NCI-H1417 (cell line): ENCODE measurements at places on chromosomes 6 and 20.

- DNase-seq, result no peak
These were observed 135.3 kb downstream of the HFE start for GRCh38 chr6:26222571-26222970.

DNA sequence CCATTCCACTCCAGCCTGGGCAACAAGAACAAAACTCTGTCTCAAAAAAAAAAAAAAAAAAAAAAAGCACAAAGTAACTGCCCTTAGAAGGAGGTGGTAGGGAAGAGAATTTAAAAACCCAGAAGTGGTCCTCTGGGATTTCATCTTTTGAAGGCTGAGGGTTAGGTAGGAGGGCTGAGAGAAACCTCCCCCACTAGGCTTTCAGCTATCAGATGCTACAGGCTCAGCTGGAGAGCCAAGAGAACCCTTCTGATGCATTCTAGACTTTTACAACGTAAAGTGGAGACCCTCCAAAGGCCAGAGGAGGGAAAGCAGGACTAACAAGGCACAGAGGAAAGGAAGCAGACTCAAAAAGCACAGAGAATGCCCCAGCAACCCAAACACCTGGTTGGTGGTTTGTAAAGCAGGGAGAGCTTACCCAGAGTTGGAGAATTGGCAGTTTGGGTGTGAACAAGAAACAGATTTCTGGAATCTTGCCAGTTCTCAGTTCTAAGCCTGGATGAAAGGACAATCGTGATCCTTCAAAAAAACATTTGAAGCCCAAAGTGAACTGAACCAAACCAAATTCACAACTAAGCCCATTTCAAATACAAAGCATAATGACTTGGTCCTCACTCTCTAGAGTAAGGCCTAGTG, 23.2 kb upstream of the SPAG4 start:
- DNase-seq, result no peak

DNA sequence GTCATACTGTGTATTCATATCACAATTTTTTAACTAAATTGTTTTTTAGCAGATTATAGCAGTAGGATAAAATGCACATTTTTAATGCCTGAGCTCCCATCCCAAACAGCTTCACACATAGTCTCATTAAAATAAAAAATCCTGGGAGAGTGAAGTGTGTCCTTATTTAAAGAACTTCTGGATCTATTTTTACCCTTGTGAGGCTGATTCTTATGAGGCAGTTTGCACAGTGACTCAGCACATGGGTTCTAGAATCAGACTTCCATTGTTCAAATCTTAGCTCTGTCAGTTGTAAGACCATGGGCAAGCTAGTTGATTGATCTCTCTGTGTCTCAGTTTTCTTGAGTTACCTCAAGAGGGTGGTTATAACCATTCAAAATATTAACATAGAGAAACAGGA, 72.3 kb downstream of the MACROD2 start:
- no peak for DNase-seq

GRCh38 chr6:103405321-103405720, 1454.4 kb downstream of the HACE1 start:
- no peak for DNase-seq

DNA sequence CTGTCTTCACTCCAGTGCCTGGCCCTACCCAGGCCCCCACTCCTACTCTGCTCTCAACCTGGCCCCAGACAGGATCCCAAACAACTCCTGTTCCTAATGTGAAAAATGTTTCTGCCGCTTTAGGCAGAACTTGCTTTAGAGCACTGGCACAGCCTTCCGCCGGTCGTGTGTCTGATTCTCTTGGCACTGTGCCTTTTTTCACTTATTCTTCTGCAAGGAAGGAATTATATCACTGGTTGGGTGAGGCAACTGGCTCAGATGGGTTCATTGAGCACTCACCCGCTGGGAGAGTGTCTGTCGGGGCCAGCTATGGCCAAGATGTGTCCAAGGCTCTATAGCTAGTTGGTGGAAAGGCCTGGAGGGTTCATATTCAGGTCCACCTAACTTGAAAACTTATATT, 33.6 kb upstream of the HLA-A start:
- no peak for DNase-seq

GRCh38 chr6:135546680-135547418, 49.3 kb upstream of the AHI1 start:
- no peak for DNase-seq

DNA sequence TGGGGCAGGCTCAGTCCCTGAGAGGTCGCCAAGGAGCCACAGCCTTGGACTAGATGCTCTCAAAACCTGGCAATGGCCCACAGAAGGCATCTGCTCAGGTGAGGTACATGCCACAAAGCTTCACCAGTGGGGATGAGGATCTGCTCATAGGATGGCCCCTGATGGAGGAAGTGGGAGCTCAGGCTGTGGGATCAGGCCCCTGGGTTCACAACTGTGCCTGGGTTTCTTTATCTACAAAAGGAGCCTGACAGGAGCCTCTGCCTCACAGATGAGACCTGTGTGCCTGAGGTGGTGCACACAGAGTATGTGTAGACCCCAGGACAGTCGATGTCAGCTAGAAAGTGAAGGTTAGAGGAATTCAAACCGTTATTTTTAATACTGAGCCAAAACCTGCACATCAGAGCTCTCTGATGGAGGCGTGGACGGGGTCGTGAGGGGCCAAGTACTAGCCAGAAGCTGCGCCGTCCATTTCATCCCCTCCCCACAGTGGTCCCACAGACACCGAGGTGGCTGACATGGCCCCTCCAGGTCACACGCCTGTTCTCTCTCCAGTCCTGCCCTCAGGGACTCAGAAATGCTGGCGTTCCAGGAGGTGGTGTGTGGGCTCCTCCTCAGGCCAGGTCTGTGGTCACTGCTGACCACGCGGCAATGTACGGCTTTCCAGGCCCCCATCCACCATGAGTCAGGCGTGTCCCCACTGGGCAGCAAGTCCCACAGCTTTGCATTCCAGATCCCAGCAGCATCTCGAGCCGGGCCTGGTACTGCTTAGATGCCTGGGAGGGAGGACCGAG, 33.3 kb downstream of the NTSR1 start:
- no peak for DNase-seq
